NCI-H187 (cell line): ENCODE measurements at places on chromosomes 1 and 21.
A peak's percentile ranks its signal among the peaks of the same experiment; 100 is the strongest.

GRCh38 chr1:195970209-195970608 is 638.0 kb downstream of the KCNT2 start:
- no peak for DNase-seq

- DNase-seq = no peak
Measured at GRCh38 chr1:21313203-21313885, 23.1 kb upstream of the ECE1 start.

DNA sequence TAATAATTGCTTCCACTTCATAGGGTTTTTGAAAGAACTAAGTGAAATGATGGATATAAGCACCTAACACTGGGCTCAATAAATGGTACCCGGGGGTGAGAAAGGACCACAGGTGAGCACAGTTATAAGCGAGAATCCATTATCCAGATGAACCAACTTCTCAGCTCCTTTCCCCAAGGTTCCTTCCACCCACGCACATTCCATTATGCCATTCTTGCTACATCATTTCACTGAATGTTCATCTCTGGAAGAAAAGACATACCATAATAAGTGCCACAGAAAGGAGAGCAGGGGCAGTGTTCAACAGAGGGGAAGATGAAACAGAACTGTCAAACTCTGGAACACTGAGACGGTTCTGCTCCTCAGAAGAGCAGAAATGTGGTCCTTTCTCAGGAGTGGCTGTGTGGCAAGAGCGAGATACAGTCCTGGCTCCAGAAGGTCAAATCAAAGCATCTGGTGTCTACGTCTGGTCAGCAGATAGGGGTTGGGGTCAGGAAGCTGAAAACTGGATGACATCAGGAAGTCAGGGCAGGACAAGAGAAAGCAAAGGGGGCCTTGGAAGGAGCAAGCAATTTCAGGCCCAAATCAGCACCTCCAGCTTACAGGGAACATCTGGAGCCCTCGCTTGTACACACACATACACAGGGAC is 255.4 kb upstream of the TMEM51 start:
- DNase-seq = no peak

DNA sequence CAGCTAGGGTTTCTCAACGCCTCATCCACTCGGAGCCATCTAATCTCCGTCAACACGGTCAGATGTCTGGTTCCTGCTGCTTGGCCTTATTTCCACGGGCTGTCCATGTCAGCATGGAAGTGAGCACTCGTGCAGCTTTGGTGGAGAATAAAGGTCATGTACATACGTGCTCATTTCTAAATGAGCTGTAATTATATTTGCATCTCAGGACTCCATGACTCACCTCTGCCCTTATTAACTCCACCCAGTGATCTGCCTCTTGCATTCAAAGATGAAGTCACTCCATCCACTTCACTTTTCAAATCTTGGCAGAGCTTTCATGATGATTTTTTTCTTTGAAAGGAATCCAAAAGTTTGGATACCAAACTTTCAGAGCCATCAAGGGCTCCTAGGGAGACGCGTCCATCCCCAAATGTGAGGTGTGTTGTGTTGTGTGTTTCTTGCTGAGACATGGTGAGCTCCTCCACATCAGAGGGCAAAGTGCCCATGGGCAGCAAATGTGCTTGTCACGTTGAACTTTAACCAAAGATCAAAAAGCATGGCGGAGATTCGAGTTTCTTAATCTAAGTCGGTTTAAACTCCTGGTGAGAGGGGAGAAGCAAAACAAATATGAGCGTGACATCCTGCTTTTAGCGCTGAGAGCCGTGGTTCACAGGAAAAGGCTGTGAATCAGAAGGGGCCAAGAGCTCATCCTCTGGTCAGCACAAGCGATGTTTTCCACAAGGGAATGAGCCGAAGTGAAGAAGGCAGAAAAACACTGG is 68.6 kb upstream of the ERRFI1 start:
- DNase-seq = no peak

GRCh38 chr1:147891088-147891487 is 11.5 kb upstream of the GJA8 start:
- DNase-seq = no peak

DNA sequence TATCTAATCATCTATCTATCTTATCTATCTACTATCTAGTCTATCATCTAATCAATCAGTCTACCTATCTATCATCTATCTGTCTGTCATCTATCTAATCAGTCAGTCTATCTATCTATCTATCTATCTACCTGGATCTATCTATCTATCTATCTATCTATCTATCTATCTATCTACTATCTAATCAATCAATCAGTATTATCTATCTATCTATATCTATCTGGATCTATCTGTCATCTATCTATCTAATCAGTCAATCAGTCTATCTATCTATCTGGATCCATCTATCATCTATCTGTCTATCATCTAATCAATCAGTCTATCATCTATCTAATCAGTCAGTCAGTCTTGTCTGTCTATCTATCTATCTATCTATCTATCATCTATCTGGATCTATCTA is 26.9 kb upstream of the C1orf174 start:
- no peak for DNase-seq

GRCh38 chr1:94927405-94928175 is 680 bp upstream of the CNN3 start:
- DNase-seq = peak; percentile 27

GRCh38 chr1:179881642-179882252 is 338 bp upstream of the TOR1AIP1 start:
- DNase-seq = no peak
